CD4-positive, alpha-beta T cell treated with Interleukin-17A for 4 hours (primary cell): ENCODE measurements at places on chromosomes 16 and 17.

GRCh38 chr17:63688396-63689020, 11.4 kb downstream of the LIMD2 start:
- no peak for DNase-seq

DNA sequence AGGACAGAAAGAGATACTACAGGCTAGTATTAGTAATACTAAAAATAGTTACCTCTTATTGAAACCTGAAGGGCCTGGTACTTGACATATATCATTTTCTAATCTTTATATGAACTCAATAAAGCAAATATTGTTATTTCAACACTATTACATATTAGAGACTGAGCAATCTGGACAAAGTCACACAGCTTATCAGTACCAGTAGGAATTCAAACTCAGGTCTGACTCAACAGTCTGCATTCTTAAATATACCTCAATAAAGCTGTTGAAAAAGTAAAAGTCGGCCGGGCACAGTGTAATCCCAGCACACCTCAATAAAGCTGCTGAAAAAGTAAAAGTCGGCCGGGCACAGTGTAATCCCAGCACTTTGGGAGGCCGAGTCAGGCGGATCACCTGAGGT, 67.4 kb downstream of the KANSL1 start:
- DNase-seq = no peak

GRCh38 chr16:89364606-89365005, 125.8 kb downstream of the ANKRD11 start:
- no peak for DNase-seq

DNA sequence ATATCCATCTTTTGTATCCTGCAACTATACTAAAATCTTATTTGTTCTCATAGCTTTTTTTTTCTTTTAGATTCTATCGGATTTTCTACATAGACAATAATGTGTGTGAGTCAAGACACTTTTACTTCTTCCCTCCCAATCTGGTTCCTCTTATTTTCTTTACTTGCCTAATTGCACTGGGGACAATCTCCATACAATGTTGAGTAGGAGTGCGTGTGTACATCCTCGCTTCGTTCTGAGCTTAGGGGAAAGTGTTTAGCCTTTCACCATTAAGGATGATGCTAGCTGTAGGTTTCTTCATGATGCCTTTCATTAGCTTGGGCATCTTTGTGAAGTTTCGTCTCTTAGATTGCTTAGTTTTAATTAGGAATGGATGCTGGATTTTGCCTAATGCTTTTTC, 2.9 kb downstream of the SPATA32 start:
- no peak for DNase-seq

DNA sequence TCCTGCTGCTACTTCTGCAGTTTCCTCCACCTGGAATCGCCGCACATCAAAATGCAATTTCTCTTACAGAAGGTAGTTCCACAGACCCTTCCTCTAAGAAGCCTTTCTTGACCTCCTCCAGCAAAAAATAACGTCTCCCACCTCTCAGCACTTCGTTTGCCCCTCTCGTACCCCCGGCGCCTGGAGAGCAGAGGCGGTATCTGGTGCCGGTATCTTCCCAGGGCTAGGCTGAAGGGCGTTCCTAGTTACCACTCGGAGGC, 482 bp downstream of the DCTPP1 start:
- no peak for DNase-seq

GRCh38 chr16:11875721-11876120, 24.4 kb upstream of the RSL1D1 start:
- no peak for DNase-seq

GRCh38 chr17:77429369-77429968, 288.7 kb downstream of the SEC14L1 start:
- no peak for DNase-seq
